AG09319 (cell line): ENCODE measurements at places on chromosomes 16 and 17.

DNA sequence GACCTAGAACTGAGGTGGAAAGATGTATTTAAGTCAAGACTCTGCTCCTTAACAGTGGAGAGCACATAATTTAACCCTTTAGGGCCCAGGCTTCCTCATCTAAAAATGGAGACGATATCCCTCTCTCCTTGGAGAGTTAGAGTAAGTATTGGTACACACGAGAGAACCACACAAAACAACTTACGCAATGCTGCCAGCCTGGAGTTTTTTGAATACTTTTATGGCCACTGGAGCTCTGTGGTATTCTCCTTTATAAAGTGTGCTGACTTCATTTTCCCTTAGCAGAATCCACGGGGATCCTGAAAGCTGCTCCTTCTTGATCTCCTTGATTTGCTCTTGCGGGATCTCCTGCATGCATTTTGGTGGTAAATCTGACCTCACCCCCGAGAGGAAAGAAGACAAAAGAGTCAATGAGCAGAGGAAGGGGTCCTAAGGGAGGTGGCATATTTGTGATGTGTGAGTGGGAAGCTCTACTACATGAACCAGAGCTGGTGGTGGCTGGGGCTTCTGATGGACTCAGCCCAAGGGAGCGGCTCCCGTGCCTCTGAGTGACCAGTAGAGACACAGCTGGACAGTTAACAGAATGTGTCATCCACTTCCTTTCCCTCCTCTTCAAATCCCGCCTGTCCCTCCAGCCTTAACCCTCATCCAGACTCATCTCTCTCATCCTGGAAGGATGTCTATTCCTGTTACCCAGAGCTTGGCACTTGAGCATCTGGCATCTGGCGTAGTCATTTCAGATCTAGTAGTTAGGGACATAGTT, 9.4 kb downstream of the MLKL start:
- DNase-seq = no peak

- peak; percentile 94 for DNase-seq
Observed at GRCh38 chr17:82396601-82397435, 21.3 kb upstream of the HEXD start.

- DNase-seq = peak; percentile 90
Observed at GRCh38 chr16:70715055-70715858, 29.4 kb upstream of the MTSS2 start.

GRCh38 chr16:17496891-17497290, 26.1 kb upstream of the XYLT1 start:
- no peak for DNase-seq

DNA sequence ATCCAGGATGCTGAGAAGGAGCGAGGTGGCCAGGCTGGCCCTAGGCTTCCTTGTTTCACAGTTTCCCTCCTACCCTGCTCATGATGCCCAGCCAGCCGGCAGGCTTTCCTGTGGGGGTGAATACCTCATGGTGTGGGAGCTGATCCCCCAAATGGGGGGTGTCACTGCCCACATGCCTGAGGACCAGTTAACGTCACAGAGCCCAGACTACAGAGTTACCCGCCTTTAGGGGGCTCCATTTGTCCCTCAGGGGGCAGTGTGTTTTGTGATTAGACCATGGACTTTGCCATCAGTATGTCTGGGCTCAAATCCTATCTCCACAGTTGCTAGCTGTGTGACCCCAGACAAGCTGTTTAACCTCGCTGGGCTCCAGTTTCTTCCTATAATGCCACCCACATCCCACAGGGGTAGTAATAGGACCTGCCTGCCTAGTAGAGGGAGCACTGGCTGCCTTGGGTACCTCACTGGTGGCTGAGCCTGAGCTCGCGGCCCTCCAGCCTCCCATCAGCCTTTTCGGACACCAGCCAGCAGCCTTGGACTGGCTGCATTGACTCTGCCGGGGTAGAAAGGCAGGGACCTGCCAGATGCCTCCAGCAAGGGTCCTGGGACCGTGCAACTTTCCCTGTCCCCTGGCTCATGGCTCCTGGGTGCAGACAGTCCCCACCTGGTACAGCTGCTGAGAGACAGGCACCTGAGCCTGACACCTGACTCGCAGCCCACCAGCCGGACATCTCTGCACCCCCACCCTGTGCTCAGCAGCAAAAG, 87.5 kb upstream of the GSE1 start:
- no peak for DNase-seq

DNA sequence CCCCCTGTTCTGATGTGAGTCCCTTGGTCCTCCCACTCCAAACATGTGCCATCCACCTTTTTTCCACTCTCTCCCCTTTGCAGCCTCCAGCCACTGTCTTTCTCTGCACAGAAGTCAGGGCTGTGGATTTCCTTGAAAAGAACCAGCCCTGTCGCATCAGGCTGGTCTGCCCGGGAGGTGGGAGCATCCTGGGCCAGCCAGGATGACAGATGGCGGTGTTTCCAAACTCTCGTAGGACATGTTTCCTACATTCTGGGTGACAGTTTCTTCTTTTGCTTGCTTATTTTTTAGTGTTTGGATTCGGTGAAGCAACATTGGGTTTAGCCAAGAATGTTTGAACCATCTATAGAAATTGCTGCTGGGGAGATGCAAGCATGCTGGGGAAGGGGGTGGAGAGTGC, 100.8 kb downstream of the CCDC182 start:
- DNase-seq = no peak

- no peak for DNase-seq
Observed at GRCh38 chr16:85356157-85356556, 243.9 kb upstream of the CIBAR2 start.

- DNase-seq = no peak
Observed at GRCh38 chr16:75971334-75971733, 245.0 kb upstream of the CPHXL start.

GRCh38 chr16:89018282-89019158, 41.5 kb upstream of the CBFA2T3 start:
- no peak for DNase-seq

- no peak for DNase-seq
Observed at GRCh38 chr16:82183004-82183397, 13.0 kb upstream of the MPHOSPH6 start.

DNA sequence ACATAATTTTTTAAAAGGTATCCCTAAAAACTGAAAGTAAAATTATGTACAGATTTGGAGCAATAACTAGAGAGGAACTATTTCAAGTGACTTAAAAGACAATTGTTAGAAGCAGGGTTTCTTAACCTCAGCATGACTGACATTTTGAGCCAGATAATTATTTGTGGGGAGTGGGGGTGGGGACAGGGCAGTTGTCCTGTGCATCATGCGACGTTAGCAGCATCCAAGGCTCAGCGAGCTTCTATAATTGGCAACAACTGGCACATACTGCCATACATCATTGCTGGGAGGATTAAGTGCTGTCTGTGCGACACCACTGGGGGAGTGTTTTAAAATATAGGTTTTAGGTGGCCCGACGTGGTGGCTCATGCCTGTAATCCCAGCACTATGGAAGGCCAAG, 27.1 kb downstream of the GABARAPL2 start:
- DNase-seq = no peak

GRCh38 chr17:78966910-78967600, 12.7 kb downstream of the LGALS3BP start:
- DNase-seq = no peak

DNA sequence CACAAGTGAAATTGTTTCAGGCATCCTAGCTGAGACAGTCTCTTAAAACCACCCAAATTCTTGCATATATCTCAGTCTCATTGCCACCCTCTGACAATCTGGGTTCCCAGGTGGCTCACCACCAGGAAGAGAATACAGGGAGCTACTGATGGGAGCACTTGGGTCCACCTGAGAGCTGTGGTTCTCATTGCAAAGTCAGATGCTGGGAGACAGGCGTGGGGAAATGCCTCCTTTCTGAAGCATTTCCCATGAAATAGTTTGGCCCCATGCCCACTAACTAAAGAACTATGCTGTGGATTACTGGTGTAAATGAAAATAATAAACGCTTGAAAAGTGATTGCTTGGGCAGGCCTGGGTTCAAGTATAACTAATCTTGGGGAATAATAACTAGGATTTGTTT, 70.3 kb downstream of the CMC2 start:
- DNase-seq = no peak

GRCh38 chr17:67639555-67639954, 78.2 kb upstream of the NOL11 start:
- no peak for DNase-seq

DNA sequence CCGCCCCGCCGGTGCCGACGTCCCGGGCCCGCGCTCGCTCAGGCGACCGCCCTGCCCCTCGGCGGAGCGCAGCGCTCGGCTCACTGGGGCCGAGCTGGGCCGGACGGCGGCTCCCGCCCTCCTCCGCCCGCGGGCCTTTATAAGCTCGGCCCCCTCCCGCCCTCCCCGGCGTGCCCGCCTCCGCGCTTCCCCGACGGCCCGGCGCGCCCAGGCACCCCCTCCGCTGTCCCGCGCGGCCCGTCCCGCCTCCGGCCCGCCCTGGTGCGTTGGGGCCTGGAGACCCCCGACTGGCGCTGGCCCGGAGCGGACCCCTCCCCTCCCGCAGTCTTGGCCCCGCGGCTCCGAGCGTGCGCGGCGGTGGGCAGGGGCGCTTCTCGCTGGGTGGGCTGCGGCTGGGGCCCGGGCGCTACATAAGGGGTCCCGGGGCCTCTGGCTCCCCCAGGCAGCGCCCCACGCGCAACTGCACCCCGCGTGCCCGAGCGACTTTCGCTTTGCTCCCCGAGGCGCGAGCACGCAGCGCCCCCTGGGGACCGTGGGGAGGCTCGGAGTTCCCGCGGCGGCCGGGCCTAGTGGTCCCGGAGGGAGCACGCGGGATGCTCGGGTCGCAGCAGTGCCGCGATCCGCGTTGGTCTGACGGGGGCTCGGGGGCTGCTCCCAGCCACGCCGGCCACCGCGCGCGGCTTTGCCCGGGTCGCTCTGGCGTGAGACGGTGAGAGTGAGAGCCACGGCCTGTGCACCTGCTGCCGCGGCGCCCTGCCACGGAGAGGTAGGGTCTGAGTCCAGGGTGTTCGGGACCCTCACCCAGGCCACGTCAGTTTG, at the start of gene PIEZO1:
Gene PIEZO1, minus strand, starts transcription at position 115 of the 819 bp plus-strand sequence. CDS start 256 bp downstream, outside the sequence.
- DNase-seq = no peak

GRCh38 chr16:58280846-58281301, 14.0 kb downstream of the PRSS54 start:
- DNase-seq = peak; percentile 51

DNA sequence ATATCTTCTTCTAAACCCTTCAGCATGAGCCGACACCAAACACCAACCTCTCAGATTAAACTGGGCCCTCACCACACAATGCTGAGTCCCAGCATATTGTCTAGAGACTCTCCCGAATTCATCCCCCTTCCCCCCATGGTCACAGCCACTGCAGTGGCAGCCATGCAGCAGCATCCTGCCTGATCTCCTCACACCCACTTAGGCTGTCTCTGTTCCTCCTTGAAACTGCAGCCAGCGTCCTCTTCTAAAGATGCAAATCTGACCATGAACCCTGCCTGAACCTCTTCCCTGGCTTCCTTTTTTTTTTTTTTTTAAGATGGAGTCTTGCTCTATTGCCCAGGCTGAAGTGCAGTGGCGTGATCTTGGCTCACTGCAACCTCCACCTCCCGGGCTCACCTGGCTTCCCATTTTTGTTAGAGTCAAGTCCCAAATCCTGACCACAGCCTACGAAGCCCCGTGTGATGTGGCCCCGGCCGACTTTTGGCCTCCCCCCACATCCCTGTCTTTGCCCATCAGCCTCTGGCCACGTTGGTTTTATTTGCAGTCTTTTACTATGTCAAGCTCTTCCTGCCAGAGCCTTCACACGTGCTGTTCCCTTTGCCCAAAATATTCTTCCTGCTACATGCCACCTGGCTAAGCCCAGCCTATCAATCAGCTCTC, 2.8 kb downstream of the FA2H start:
- DNase-seq = no peak

- DNase-seq = peak; percentile 31
Observed at GRCh38 chr16:4058386-4058785, 57.9 kb downstream of the ADCY9 start.

DNA sequence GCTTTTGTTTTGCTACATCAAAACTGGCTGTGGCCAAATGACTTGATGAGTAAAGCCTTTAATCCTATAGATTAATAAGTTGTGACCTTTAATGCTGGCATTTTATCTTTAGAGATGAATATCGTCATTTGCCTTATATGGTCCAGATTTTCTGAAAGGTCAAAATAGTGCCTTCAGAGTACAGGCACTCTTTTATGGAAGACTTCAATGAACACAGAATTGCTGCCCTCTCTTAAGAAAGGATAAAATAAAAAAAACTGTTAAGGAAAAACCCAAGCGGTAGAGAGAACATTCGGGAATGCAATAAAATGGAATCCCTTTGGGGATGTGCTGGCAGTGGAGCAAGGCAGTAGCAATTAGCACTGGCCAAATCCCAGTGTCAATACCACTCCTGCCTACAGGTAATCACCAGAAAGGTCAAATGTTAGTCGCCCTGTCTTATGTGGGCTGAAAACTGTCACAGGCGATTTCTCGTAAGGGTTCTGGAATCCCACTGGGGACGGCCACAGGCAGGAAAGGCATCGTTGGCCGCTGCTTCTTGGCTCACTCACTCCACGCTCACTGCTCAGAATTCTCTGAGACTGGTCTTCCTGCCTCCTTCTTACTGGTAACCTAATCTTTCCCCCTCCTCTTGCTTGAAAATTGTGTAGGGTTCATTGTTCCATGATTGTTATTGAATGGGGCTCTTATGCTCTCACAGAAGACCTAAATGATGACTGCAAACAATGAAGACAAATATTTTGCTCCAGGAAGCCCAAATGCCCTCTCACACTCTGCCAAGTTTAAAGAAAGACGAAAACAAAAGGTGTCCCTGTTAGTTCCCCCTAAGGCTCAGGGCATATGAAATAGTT, 45.4 kb upstream of the HSBP1 start:
- no peak for DNase-seq

GRCh38 chr16:82229800-82230619, 60.0 kb upstream of the MPHOSPH6 start:
- DNase-seq = peak; percentile 69

DNA sequence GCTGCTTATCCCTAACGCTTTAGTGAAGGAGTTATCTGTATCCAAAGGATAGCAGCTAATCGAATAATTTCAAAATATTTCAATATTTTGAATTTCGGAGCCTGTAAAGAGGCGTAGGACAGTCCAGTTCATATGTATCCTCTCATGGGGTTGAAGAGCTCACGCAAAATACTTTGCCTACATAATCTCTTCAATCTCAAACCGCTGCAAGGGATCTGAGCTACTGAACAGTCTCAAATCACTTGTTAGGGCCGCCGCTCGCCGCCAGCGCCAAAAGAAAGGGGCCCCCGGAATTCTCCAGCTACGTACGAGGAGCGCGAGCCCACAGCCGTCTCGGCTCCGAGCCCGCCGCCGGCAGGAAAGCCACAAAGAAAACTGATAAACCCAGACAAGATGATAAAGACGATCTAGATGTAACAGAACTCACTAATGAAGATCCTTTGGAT, 601 bp upstream of the RFWD3 start:
- DNase-seq = no peak

DNA sequence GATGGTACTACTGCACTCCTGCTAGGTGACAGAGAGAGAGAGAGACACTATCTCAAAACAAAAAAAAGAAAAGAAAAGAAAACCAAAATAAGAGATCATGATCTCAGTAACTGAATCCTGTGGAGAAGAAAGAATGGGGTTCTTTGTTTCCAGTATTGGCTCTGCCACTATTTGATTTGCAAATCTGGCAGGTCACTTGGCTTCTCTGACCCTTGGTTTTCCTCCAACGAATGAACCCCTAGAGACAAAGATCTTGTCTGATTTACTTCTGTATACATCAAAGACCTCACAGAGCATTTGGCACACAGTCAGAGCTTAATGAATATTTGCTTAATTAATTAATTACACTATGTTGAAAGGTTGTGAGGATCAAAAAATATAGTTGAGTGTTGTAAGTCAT, 47.9 kb upstream of the NLK start:
- DNase-seq = no peak
